Colonic mucosa (tissue), 4 donors: ENCODE measurements at places on chromosomes 4 and X. TPM values are rescaled to one million over a fixed set of nuclear protein-coding genes. Genes with fewer than 3 reads are reported as not detected.

DNA sequence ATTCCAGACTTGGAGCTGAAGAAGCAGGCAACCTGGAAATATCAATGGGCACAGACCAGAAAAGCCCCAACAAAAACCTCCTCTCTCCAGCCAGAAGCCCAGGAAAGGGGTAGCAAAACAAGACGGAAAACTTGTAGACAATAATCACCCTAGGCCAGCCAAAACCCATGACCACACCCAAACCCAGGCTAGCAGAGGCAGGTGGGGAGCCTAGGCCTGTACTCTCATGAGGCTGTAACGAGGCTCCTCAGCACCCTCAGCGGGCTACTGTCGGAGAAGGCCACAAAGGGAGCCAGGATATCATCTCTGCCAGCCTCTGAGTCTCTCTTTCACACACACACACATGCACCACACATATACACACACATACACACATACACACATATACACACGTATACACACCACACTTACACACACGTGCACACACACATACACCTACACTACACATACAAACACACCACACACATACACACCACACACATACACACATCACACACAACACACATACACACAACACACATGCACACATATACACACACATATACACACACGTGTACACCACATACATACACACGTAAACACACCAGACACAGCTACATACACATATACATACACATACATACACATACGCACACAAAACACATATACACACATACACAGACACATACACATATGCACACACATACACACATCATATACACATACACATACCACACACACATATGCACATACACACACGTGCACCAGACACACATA is 90.6 kb downstream of the FHDC1 start:
- DNase-seq, result no peak

GRCh38 chr4:47499700-47500099 is 14.6 kb downstream of the ATP10D start:
- no peak for DNase-seq

DNA sequence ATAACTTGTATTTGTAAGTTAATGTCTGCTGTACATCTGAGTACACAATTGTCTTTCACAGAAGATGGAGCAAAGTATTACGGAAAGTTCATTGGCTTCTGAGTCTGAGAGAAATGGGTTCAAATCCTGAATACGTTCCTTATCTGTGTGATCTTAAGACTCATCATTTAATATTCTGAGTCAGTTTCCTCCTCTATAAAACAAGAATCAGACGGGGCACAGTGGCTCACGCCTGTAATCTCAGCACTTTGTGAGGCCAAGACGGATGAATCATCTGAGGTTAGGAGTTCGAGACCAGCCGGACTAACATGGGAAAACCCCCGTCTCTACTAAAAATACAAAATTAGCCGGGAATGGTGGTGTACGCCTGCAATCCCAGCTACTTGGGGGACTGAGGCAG is 57.8 kb downstream of the APBB2 start:
- no peak for DNase-seq

DNA sequence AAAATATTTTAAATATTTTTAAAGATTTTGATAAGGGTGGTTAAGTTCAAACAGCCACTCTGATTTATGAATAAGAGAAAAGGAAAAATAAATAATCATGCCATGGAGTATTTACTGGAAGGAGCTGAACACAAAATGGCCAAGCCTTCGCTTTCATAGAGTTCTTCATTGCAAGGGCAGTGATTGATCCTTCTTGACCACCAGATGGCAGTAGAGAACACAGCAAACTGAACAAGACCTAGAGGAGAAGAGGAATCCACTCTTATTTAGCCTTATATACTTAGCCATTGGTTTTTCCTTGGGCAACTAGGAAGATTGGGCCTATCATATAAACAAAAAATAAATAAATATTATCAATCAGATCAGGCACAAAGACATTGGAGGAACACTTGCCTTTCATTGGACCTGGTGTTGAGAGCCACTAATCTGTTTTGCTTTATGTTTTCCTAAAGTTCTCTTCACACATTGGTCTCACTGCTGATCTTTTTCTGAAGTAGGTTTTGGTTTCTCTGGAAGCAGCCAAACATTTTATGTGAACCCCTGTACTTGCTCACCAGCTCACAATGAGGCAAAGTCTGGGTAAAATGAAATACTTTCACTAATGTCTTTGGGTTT is 58.1 kb upstream of the PARM1 start:
- DNase-seq, result peak; percentile 59

- DNase-seq, result no peak
Observed at GRCh38 chrX:84363663-84364062, 138.6 kb downstream of the HDX start.

DNA sequence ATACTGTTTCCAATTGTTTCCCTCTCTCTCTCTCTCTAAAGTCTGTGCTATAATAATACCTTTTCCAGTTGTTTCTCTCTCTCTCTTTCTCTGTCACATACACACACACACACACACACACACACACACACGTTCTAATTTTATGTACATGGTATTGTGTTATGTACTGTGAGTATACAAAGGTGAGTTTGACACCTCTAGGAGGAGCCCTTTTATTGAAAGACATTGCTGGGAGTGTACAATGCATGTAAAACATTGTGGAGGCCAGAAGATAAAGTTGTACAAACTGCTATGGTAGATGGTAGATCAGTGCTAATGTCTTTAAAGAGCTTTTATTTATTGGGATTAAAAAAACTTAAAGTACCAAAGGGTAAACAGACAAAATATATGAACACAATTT is 53.6 kb downstream of the BLTP1 start:
- no peak for DNase-seq

- no peak for DNase-seq
Observed at GRCh38 chr4:19776929-19777328, 474.8 kb upstream of the SLIT2 start.

GRCh38 chr4:55758066-55758465 is 61.5 kb upstream of the EXOC1L start:
- no peak for DNase-seq

- DNase-seq, result no peak
Observed at GRCh38 chrX:139026811-139027210, 315.3 kb upstream of the FGF13 start.

DNA sequence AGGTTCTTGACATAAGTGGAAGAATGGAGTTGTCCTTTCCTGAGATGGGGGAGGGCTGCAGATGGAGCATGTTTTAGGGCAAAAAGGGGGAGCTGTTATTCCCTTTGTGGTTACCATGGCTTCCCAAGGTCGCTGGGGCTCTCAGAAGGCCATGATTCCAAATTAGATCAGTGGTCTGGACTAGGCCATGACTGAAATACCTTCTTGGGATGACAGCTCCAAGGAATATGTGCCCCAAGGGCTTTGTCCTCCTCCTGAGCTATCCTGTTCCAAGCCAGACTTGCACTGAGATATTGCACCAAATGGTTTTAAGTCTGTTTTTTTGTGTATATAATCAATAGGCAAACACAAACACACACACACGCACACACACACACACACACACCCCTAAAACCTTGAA is 3.0 kb upstream of the RBPJ start:
- no peak for DNase-seq

- no peak for DNase-seq
Observed at GRCh38 chr4:156547439-156547838, 424.2 kb downstream of the PDGFC start.

DNA sequence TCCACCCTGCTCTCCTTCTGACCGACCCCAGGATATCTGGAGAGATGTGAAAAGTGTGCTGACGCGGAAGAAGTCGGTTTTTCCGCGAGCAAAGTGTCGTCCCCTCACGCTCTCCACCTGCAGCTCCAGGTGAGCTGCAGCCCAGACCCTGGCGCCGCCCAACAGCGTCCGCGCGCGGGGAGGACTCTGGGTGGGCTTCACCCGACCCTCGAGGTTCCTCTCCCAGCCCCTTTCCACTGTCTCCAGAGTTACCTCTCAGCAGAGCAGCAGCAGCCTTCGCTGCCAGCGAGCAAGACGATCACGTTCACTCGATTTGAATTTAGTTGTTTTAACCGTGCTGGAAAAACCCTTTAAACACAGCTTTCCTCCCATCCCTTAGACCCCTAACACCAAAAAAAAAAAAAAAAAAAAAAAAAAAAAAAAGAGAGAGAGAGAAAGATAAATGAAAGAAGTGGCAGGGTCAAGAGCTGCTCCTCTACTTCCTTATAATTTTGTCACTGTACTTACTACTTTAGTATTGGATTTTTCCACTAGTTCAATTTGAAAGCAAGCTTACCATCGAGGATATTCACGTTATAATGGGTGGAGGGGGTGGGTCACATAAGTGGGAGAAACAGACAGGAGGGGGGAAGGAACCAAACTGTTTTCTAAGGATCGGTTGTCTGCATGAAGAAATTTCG is 758 bp upstream of the NR3C2 start:
- DNase-seq, result no peak

GRCh38 chr4:141016117-141016798 is 117.0 kb downstream of the RNF150 start:
- DNase-seq, result no peak

GRCh38 chr4:176593943-176594342 is 198.8 kb downstream of the VEGFC start:
- no peak for DNase-seq

DNA sequence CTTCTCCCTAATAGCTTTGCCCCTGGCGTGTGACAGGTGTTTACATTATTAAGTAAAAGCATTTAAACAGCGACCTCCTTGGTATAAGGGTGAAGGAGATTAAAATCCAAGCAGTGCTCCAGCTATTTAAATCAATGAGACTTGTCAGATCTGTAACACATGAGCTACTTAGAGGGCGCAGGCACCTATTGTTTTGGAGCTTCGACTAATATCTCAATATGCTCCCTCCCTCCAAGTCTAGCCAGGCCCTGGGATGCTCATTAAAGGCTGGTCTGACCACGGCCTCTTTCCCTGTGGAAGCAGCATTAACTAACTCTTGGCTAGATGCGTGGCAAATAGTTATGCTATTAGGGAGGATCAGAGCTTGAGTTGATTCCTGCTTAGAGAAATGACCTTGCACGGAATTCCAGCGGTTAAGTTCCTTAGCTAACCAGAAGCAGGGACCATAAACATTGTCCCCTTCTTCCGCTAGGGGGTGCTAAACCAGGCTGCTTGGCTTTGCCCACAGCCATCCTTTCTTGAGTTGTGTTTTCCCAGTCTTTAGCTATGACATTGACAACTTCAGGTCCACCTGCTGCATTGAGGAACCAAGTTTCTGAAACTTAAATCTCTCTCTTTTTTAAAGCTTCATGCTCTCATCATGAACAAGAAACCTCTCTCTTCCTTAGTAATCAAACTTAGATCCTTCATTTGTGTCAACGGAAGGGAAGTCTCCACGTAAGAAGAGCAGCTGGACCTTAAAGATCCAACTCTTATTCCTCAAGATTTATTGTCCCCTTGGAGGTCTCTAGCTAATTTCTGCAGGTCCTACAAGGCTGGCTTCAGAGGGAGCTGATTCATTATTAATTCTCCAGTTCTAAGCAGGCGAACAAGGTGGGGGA is 80.7 kb upstream of the IGFBP7 start:
- DNase-seq, result peak; percentile 38

DNA sequence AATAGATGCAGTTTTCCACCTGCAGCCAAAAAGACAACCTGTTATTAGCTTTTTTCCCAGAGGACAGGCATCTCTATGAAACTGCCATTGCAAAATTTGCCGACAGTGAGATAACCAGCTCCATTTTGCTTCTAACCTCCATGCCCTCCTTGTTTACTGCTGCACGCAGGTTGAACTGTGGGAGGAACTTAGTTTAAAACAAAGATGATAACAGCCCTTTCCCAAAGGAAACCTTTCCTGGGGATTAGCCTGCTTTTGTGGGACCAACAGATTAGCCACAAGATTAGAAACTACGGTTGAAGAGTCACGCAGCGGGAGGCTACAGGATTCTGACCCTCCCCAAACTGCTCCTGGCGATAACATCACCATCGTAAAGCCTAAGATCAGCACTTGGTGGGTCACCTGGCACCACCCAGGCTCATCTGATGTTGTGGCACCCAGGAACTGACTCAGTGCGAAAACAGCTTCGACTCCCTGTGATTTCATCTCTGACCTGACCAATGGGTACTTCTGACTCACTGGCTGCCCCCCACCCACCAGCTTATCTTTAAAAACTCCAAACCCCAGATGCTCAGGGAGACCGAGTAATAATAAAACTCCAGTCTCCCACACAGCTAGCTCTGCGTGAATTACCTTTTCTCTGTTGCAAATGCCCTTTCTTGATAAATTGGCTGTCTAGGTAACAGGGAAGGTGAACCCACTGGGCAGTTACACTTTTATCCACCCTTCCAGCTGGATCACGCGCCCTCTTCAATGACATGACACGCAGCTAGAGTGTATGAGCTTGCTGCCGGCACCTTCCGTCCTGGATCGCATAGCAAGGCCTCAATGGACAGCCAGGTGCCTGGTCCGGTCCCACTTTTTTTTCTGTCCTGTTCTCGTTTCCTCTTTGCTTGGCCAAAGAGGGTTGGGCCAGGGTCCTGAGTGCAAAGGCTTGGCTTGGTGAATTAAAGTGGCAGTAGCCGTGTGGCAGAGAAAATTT is 27.2 kb downstream of the NOP14 start:
- DNase-seq, result no peak

DNA sequence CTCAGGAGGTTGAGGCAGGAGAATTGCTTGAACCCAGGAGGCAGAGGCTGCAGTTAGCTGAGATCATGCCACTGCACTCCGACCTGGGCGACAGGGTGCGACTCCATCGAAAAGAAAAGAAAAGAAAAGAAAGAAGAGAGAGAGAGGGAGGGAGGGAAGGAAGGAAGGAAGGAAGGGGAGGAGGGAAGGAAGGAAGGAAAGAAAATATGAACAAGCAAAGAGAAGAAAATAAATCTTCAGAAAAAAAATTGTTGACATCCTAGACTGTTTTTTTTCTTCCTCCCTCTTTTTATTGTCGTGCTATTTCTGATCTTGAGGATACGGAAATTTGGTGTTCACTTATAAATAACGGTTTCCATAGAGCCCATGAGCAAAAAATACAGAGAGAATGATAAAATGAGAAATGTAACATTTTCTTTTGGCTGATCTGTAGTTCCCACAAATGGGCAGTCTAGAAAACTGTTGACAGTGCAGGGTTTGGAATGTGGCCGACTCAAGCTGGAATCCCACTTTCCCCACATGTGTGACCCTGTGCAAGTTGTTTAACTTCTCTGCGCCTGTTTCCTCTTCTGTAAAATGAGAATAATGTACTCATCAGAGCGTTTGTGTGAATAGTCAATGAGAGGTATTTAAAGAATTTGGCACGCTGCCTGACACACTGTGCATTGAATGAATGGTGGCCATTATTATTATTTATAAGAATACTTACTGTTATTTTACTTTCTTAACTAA is 19.4 kb downstream of the SORBS2 start:
- no peak for DNase-seq

CENPVL2 gene
- not detected for total RNA-seq

DCAF12L2 gene
- 0.08 TPM for total RNA-seq

NLRP2B gene
- total RNA-seq, result not detected

NWD2 gene
- 0.22 TPM for total RNA-seq
